ENCODE measurements at places on chromosomes 11 and 22.

GRCh38 chr11:45314900-45315299, 28.8 kb upstream of the SYT13 start:
- no peak for DNase-seq

GRCh38 chr11:68996376-68997123, 15.8 kb upstream of the MRGPRD start:
- no peak for DNase-seq

DNA sequence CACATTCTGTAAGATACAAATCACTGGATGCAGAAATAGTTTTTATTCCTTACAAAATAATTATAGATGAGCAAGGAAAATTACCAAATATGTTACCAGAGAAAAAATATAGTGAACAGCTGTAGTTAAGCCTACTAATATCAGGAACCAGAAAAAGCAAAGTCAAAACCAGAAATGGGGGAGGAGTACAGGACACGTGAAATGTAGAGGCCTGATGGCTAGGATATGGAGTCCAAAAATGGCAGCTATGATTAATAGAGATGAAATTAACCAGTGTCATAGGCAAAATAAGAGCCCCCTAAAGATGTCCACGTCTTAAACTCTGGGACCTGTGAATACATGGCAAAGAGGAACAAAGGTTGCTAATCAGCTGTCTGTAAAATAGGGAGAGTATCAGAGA, 34.1 kb downstream of the MRE11 start:
- DNase-seq = no peak

DNA sequence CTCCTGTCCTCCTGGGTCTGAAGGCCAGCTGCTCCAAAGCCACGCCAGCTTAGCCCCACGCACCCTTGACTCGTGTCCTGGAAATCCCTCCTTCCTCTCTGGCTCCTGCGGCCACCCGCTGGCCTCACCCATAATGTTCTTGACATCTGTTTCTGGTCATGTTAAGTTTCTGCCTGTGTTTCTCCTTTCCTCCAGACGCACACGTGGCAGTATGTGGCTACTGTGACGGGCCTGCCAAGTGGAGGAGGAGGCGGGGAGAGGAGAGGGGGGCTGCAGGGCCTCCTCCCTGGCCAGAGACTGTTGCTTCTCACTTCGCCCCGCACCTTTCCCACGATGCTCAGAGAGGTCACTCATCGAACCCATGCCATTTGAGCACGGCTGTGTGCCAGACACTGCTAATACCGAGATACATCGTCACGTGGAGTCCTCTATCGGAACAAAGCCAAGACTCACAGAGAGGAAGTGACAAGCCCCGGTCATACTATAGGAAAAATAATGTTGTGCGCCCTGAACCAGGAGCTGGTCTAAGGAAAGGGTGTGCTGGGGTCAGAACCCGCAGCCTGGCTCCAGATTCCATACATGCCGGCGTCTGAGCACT, 11.5 kb downstream of the C1QTNF6 start:
- DNase-seq = no peak

- DNase-seq = no peak
Measured at GRCh38 chr11:12705874-12706273, 31.7 kb downstream of the TEAD1 start.

GRCh38 chr22:43783777-43784176, 28.3 kb downstream of the EFCAB6 start:
- DNase-seq = no peak

- no peak for DNase-seq
Measured at GRCh38 chr11:7532405-7533145, 18.8 kb downstream of the PPFIBP2 start.

DNA sequence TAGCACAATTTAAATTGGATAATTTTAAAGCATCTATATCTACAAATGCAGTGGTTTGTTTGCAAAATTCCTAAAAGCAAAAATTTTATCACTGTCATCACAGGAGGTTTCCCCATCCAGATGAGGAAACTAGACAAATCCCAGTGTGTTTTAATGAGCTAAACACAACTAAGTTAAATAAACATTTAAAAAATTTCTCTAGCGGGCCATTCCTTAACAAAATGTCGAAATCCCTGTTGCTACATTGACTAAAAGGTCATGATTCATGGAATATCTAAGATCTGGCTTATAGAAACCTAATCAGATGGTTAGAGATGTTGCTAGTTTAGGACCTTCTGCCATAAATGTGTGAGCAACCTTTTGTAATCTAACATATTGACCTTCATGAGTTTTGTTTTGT, 107.3 kb upstream of the BDNF start:
- DNase-seq = no peak

GRCh38 chr11:116207019-116207418, 565.8 kb downstream of the BUD13 start:
- DNase-seq = no peak
